ENCODE measurements at places on chromosomes 5 and 9.

GRCh38 chr5:172303162-172303561, 19.6 kb upstream of the UBTD2 start:
- DNase-seq: no peak

GRCh38 chr9:116928884-116929283, 241.8 kb downstream of the TRIM32 start:
- no peak for DNase-seq

- DNase-seq: no peak
These were observed 32.3 kb upstream of the CEP72 start for GRCh38 chr5:579746-580366.

- no peak for DNase-seq
These were observed 2.8 kb downstream of the PDLIM7 start for GRCh38 chr5:177494346-177495195.

- peak; percentile 19 for DNase-seq
These were observed 130.8 kb downstream of the ARHGAP26 start for GRCh38 chr5:142900927-142901326.

DNA sequence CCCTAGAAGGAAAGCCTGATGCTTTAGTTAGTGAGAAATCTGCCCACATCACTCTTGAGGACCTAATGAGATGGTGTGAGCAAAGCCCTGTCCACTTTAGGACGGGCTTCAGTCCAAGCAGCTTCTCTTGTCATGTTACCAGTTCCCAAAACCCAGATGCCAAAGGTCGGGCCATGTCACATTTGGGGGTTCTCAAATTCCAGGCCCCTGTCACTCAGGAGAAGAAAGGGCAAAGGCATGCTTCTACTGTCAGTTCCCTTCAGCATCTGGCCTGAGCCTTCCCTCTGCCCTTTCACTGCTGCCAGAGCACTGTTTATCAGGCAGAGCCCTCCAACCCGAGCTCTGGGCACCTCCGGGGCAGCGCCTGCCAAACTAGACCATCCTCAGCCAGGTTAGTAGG, 556.0 kb downstream of the BNC2 start:
- DNase-seq: no peak

- no peak for DNase-seq
These were observed 27.1 kb downstream of the CYSTM1 start for GRCh38 chr5:140202078-140202477.
